NCI-H2171 treated with DMSO at 0.1 percent for 48 hours (cell line): ENCODE measurements at places on chromosomes 6 and 20.

DNA sequence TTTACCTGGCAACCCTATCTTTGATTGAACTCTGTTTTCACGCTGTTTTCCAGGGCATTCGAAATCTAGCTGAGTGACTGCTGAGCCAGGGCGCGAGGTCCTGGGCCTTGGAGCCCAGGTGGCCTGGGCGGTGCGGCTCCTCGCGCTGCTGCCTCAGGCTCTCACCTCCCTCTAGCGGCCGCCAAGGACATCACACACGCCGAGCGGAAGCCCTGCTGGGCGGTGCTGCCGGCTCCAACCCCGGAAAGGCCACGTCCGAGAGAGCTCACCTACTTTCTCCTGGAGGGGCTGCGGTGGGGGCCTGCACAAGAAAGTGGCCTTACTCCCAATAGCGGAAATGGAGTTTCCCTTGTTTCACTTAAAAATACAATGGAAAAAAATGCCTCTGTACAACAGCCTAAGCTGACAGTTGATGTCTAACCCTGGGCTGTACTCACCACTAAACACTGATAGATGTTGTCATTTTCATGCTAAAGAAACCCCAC lies 77.7 kb downstream of the ELOVL4 start:
- peak; percentile 80 for DNase-seq

DNA sequence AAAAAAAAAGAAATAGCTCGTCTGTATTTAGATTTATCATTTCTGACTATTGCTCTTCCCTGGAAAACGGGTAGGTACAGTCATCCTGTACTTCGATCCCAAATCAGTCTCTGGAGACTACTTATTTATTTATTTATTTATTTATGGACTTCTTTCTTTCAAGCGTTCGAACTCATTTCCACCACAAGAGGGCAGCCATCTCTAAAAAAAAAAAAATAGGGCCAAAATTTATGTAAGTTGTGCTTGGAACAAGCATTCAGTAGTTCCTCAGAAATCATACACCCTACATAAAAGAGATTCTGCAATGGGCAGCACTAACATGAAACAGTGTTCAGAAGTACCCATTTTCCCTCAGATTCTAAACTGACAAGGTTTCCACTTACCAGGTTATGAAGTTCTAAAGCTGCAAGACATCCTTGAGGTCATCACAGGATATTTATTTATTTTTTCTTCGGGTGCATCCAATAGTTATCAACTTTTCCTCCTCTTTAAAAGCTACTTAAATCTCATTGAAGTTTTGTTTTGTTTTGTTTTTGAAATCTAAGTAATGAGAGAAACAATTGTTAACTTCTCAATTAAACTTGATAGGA lies 1.9 kb upstream of the BMP2 start:
- peak; percentile 81 for DNase-seq

GRCh38 chr6:160679402-160679769 lies 15.3 kb upstream of the LPA start:
- DNase-seq, result no peak

- peak; percentile 35 for DNase-seq
Observed at GRCh38 chr6:44297063-44298038, 15.8 kb downstream of the AARS2 start.

- DNase-seq, result no peak
Observed at GRCh38 chr6:128508588-128509296, 11.7 kb downstream of the PTPRK start.

DNA sequence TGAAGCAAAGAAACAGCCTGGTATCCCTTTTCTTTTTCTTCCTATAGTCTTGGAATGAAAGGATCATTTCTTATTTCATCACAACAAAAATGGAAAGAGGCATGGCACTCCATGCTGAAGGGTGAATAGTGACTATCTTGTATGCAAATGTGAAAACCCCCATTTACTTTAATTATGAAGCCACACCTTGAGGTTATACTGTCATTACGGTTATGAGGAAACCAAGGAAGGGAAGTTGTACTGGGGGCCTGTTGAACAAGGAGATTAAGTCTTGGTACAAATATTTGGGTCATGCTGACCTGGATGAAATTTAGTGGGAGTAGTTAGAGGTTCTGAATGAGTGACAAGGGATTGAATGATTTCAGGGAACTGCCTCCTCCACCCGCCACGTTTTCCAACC lies 8.7 kb upstream of the STXBP5 start:
- no peak for DNase-seq

GRCh38 chr6:117237561-117237960 lies 27.8 kb upstream of the VGLL2 start:
- no peak for DNase-seq

GRCh38 chr20:32965115-32965514 lies 39.1 kb downstream of the SUN5 start:
- DNase-seq, result no peak

- no peak for DNase-seq
Observed at GRCh38 chr6:2921520-2922115, 18.5 kb upstream of the SERPINB9 start.

DNA sequence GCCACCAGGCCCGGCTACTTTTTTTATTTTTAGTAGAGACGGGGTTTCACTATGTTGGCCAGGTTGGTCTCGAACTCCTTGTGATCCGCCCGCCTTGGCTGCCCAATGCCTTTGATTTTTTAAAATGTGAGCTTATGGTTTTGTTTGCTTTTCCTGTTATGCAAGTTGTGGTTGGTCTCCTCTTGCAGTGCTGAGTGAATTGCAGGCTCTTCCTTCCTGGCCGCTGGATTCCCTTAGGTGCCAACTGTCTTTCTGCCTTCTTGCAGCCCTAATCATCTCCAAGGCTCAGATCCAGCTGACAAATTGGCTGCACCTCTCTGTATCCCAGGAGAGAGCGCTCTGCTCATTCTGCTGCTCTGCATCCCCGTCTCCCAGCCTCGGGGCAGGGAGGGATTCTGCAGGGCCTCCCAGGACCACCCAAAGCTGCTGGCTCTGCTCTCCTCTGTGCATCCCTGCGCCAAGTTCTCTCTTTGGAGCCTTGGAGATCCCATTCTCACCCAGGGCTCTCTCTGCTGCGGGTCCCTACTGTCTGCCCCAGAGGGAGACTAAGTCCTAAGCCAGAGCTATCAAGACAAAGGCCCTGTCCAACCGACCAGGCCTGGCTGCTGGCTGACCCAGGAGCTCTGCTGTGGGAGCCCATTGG lies 14.1 kb upstream of the EMILIN3 start:
- no peak for DNase-seq

GRCh38 chr6:159062564-159062945 lies 17.8 kb upstream of the TAGAP start:
- DNase-seq, result no peak

- DNase-seq, result peak; percentile 51
Observed at GRCh38 chr6:128569732-128570679, 49.6 kb upstream of the PTPRK start.

DNA sequence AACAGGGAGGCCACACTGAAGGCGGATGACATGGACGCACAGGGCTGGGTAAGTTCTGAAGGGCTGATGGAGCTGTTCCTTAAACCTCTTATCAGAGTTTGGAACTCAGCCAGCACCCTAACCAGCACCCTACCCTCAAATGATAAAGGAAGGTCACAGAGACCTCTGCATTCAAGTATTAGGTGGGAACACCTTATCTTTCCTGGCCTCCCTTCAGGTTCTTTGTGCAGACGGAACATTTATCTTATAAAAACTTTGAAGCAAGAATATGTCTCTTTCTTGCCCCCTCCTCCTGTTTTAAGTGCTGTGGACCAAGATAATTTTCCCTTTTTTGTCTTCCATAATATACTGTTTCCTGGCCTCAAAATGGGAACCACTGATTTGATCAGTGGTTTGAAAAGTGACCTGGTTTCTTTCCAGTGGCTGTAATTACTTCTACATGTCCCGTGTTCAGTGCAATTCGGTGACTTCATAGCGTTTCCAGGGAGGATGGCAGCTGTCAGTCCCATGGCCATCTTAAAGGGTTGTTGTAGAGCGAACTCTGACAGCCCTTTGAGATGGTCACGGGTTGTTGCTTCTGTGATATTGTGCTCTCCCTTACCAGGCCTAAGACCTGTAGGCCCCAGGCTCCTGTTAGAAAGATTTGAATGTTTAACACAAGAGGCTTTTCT lies 213.2 kb upstream of the MYLIP start:
- no peak for DNase-seq

- DNase-seq, result peak; percentile 66
Observed at GRCh38 chr6:112409311-112409710, 62.2 kb downstream of the RFPL4B start.

GRCh38 chr20:47859278-47859677 lies 74.0 kb upstream of the SULF2 start:
- no peak for DNase-seq
